ENCODE measurements at places on chromosomes 7 and 10.

- no peak for DNase-seq
Measured at GRCh38 chr7:91644256-91644655, 236.2 kb downstream of the MTERF1 start.

DNA sequence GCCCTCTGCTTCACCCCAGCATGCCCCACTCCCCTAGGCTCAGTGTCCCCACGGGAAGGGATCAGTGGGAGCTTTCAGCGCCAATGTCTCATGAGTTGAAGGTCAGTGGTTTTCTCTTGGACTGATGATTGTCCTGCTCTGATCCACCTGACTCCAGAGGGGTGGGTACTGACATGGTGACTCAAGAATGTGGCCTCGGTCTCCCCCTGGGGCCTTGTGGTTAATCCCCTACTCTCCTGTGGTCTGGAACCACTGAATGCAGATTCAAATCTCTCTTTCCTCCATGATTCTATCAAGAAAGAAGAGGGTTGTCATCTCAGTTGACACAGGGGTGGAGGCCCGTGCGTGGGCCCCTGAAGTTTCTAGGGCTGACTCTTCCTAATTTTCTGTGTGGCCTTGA lies 176.9 kb downstream of the RPS24 start:
- peak; percentile 28 for DNase-seq

- no peak for DNase-seq
Measured at GRCh38 chr7:2409745-2410414, 6.5 kb downstream of the CHST12 start.

- no peak for DNase-seq
Measured at GRCh38 chr10:133225707-133226191, 4.3 kb upstream of the UTF1 start.

DNA sequence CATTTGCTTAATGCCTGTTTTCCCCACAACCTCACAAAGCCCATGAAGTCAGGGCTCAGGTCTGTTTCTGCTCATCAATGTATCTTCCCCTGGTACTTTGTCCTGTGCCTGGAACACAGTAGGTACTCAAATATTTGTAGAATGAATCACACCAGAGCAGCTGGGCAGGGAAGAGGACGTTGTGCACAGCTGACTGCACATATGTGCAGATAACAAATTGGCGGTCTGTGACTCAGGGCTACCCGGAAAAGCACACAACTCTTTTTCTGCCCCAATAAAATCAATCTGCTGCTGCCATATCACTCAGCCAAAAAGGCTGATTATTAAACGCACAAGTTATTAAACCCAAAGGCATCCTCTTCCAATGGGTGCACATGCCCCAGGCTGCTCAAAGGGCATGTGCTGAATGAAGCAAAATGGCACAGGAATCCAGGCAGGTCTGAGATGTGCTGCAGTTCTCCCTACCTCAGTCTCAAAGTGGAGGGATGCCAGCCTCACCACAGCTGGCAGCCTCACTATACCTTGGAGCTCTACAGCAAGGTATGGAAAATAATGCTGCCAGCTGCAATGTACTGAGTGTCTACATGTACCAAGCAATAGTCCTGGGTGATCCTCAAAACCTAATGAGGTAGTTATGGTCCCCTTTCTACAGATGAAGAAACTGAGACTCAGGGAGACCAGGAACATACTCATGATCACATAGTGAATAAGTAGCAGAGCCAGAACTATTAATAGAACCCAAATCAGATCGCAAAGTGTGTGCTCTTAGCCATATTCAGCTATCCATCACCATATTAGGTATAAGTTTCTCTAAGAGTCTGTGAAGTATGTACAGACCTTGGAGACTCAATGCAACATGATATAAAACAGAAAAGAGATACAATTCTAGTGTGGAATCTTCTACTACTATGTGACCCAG lies 43.4 kb downstream of the SORBS1 start:
- DNase-seq: peak; percentile 90
